ENCODE measurements at places on chromosomes 13 and 19. TPM values are rescaled to one million over a fixed set of nuclear protein-coding genes. Genes with fewer than 3 reads are reported as not detected.

GRCh38 chr19:17075864-17076542 is 426 bp downstream of the MYO9B start:
- peak; percentile 65 for DNase-seq

- DNase-seq = no peak
Observed at GRCh38 chr13:31064636-31065035, 97.1 kb downstream of the HSPH1 start.

- DNase-seq = no peak
Observed at GRCh38 chr19:21498651-21499050, 6.8 kb upstream of the ZNF429 start.

GRCh38 chr19:56834564-56835375 is 5.8 kb downstream of the PEG3 start:
- no peak for DNase-seq

The DACT3 gene
- total RNA-seq = 3.9 TPM

All from activated naive CD8-positive, alpha-beta T cell treated with anti-CD3 and anti-CD28 coated beads for 36 hours (primary cell).